H54 (cell line): ENCODE measurements at places on chromosomes 12 and 14.

- no peak for DNase-seq
Measured at GRCh38 chr14:89641495-89642175, 224.6 kb upstream of the FOXN3 start.

DNA sequence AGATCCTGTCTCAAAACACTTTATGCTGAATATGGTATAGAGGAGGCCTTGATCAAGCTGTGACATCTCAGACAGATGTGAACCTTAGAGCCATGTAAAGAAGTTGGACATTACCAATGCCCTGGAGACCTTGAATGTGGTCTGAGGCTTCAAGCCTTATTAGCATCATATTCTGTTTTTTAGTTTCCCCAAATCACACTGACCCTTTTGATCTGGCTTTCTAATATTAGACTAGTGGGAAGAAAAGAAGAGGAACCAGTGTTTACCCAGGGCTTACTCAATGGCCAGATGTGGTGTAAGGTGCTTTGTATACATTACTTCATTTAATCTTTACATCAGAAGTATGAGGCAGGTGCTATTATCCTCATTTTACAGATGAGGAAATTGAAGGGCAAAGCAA lies 10.6 kb upstream of the TBPL2 start:
- DNase-seq, result no peak

DNA sequence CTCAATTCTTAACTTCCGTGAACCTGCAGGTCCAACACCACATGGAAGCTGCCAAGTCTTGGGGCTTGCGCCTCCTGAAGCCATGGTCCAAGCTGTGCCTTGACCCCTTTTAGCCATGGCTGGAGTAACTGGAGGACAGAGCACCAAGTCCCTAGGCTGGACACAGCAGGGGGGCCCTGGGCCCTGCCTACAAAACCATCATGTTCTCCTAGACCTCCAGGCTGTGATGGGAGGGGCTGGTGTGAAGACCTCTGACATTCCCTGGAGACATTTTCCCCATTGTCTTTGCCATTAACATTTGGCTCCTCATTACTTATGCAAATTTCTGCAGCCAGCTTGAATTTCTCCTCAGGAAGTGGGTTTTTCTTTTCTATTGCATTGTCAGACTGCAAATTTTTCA lies 570.1 kb downstream of the FSCB start:
- DNase-seq, result no peak

DNA sequence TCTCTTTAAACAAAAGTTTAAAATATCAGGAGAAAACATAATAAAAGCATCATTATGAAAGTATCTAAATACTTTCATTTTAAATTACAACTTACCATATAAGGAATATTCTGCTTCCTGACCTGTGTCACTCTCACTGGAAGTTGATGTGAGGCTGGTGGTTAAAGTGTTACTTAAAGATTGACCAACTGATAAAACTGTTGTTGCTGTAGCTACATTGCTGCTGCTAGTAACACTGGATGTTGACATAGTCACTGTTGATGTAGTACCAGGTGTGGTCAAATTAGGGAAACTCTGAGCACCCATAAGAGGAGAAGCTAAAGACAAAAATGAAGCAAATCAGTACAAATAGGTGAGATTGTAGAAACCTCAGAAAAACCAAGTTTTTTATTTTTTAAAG lies 79.9 kb downstream of the HECTD1 start:
- DNase-seq, result no peak

DNA sequence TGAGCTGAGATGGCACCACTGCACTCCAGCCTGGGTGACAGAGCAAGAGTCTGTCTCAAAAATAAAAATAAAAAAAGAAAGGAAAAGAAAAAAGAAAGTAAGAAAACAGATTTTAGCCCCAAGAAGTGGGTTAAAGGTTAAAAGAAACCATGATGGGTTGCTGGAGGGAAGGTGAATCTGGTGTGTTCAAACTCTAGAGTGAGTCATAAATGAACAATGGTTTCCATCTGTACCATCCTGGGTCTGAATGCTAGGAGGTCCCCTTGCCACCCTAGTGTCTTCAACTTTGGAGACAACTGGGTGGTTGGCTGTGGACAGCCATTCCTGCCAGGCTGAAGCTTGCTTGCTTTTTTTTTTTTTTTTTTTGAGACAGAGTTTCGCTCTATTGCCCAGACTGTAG lies 1.6 kb upstream of the RPS26 start:
- DNase-seq, result no peak

GRCh38 chr12:70876952-70877351 lies 43.6 kb downstream of the PTPRR start:
- DNase-seq, result no peak

GRCh38 chr12:68119724-68120211 lies 39.8 kb downstream of the IFNG start:
- DNase-seq, result no peak

- DNase-seq, result no peak
Measured at GRCh38 chr14:85247071-85247470, 282.9 kb upstream of the FLRT2 start.

DNA sequence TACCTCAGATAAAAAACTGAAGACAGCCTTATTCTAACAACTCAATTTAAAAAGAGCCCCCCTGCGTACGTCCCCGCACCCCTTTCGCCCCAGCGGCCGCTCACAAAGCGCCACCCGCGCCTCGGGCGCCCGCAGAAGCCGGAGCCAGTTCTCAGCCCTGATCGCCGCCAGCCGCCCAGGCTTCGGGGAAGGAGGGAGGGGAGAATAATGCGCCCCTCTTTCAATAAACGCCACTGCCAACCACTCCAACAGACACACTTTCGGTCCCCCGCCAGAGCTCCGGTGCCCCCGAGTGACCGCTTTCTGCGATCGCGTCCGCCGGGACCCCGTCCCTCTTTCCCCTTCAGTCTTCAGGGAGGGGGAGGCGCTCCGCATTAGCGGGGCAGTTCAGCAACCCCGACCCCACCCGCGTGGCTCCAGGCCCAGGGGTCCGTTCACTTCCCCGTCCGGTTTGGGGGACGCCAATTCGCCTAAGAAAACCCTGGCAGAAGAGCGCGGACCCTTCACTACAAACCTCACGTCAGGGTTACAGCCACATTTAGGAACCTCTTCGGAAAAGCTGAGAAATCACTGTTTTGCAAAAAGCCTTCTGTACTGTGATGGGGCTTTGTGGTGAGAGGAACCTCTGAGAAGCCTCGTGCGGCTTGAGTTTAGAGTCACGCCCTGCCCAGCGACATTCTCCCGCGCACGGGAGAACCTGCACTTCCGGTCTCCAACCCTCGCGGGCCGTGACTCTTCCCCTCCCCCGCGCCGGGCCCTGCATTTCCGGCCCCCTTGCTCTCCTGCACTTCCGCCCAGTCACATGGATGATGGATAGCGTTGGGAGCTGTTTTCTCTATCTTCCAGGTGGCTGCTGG lies 18.7 kb downstream of the FOXG1 start:
- no peak for DNase-seq

DNA sequence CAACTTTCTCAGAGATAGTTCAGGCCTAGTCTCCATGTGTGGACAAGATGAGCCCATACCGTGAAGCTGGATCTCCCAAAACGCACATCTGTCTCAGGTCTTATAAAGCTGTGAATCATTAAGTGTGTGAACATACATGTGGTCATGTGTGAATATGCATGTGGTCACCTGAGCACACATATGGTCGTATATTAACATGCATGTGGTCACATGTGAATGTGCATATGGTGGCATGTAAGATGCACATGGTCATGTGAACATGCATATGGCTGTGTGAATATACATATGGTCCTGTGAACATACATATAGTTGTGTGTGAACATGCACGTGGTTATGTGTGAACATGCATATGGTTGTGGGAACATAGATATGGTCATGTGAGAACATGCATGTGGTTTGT lies 172.5 kb upstream of the PZP start:
- no peak for DNase-seq

- no peak for DNase-seq
Measured at GRCh38 chr12:41856228-41856627, 288.4 kb downstream of the GXYLT1 start.

GRCh38 chr14:95432144-95433093 lies 84.0 kb downstream of the SYNE3 start:
- no peak for DNase-seq

- DNase-seq, result no peak
Measured at GRCh38 chr14:76868454-76869170, 42.4 kb downstream of the LRRC74A start.

GRCh38 chr12:49133014-49133413 lies 1.8 kb upstream of the TUBA1B start:
- peak; percentile 23 for DNase-seq

- DNase-seq, result no peak
Measured at GRCh38 chr14:75338398-75338797, 59.8 kb downstream of the FOS start.

GRCh38 chr12:21379218-21379617 lies 6.5 kb downstream of the IAPP start:
- no peak for DNase-seq

DNA sequence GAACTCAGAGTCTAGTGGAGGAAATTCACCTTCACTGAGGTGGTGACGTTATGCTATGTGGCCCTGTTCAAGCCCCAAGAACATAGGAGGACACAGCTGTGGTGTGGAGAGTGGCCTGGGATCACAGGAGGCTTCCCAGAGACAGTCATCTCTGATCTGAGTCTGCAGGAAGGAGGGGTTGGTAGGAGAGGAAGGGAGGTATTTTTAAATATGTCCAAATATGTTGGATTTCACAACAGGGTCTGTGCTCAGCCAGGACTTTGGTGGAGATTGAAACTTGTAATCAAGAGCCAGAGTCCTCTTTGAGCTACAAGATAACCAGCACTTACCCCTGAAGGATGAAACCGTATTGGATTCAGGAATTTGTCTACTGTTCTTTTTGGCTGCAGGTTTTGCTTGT lies 26.4 kb upstream of the MED13L start:
- no peak for DNase-seq

DNA sequence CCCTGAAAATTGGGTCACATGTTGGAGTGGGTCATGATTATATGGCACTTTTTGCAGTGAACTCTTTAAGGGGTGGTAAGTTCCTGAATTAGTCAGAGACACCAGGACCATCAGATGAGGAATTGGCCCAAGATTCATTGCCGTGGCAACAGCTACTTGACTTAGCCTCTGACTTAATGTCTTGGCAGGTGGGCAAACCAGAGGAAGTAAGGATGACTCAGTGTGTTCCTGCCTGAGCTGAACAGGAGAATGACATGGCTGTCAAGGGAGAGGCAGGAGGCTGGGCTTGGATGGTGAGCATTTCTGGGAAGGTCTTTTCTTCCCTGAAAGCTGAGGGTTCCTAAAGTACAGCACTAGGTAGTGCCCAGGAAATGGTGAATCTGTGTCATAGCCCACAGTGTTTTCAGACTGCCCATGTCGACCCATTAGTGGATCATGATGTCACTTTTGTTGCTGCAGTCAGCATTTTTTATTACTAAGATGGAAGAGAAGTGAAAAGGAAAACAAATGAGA lies 170.1 kb upstream of the PWP1 start:
- DNase-seq, result peak; percentile 87

DNA sequence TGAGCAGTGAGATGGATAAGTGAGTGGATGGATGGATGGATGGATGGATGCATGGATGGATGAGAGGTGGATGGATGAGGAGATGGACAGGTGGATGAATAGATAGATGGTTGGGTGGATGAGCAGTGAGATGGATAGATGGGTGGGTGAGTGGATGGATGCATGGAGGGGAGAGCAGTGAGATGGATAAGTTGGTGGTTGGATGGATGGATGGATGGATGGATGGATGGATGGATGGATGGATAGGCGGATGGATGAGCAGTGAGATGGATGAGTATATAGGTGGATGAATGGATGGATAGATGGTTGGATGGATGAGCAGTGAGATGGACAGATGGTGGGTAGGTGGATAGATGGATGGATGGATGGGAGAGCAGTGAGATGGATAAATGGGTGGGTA lies 30.6 kb downstream of the LRRC74A start:
- no peak for DNase-seq

GRCh38 chr14:44756554-44756953 lies 205.2 kb downstream of the KLHL28 start:
- DNase-seq, result no peak

DNA sequence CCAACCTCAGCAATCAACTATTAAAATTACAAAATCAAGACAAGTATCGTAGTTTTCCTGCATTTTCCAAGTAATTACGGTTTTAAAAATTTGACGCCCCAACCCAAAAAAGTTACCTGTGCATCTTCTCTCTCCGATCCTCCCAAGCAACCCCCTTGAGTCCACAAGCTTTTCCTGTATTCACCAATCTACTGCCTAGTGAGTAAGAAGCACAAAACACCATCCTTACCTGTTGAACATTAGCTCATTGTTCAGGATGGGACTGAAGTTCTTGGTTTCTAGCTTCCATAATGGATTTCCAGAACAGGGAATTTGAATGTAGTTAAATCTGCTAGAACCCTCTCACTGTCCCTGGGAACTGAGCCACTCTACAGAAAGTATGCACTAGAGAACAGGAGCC lies 162.0 kb downstream of the PAX9 start:
- no peak for DNase-seq

- no peak for DNase-seq
Measured at GRCh38 chr12:52139579-52140062, 52.2 kb downstream of the KRT80 start.

GRCh38 chr12:74963867-74964331 lies 245.7 kb downstream of the KCNC2 start:
- DNase-seq, result no peak

GRCh38 chr12:26554332-26554731 lies 278.7 kb downstream of the ITPR2 start:
- no peak for DNase-seq

- no peak for DNase-seq
Measured at GRCh38 chr12:120091371-120092090, 25.0 kb downstream of the RAB35 start.

DNA sequence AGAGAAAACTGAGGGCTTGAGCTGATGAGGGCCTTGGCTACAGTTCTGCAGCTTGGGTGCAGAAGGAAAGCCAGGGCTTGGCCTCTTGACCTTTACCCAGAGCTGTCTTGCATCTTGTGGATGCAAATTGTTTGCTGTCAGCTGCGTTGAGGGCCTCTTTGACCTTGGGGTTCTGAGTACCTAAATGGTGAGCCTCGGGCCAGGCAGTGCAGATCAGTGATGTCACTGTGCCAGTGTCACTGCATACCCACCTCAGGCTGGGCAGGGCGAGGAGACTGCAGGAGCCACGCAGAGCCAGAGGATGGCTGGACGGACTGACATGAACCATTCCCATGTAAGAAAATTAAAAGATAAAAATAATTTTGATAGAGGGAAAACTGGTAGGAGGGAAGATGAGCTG lies 18.6 kb downstream of the ESRRB start:
- DNase-seq, result no peak

- DNase-seq, result no peak
Measured at GRCh38 chr14:100105357-100106169, 40.3 kb downstream of the EVL start.

GRCh38 chr14:73777420-73777819 lies 63.2 kb upstream of the PNMA1 start:
- no peak for DNase-seq

GRCh38 chr12:95838125-95838524 lies 20.6 kb upstream of the SNRPF start:
- DNase-seq, result no peak

- no peak for DNase-seq
Measured at GRCh38 chr12:132325733-132326130, 3.7 kb downstream of the GALNT9 start.
